ENCODE measurements at places on chromosomes 3 and 15. TPM values are rescaled to one million over a fixed set of nuclear protein-coding genes. Genes with fewer than 3 reads are reported as not detected.

The SKOR1 gene
- 1.1 TPM for total RNA-seq

The MYL3 gene
- 5.6 TPM for total RNA-seq

The CNTN6 gene
- not detected for total RNA-seq

The DPPA4 gene
- not detected for total RNA-seq

The STRIT1 gene
- not detected for total RNA-seq

The DAZL gene
- not detected for total RNA-seq

The HES1 gene
- total RNA-seq = 23.9 TPM

The KLF15 gene
- 55.1 TPM for total RNA-seq

The TEX9 gene
- total RNA-seq = 5.0 TPM

The SLC27A2 gene
- 11.4 TPM for total RNA-seq

The SLC7A14 gene
- under 0.01 TPM for total RNA-seq

The GRM7 gene
- 0.82 TPM for total RNA-seq

The SNAPC5 gene
- 26.0 TPM for total RNA-seq

The GPR27 gene
- 4.1 TPM for total RNA-seq

The FETUB gene
- total RNA-seq = not detected

The ACKR2 gene
- 2.6 TPM for total RNA-seq

The GOLGA6L4 gene
- total RNA-seq = 4.3 TPM

The NUP210 gene
- total RNA-seq = 4.0 TPM

The TGM4 gene
- not detected for total RNA-seq

The UTS2B gene
- total RNA-seq = 1.1 TPM

The SMARCC1 gene
- 32.8 TPM for total RNA-seq

The FBXW12 gene
- total RNA-seq = not detected

The NRROS gene
- 21.0 TPM for total RNA-seq

The AMIGO3 gene
- 1.9 TPM for total RNA-seq

The MEIS2 gene
- 40.2 TPM for total RNA-seq

The GPR87 gene
- total RNA-seq = not detected

The SERINC4 gene
- not detected for total RNA-seq

The ANKRD63 gene
- not detected for total RNA-seq

The BOC gene
- total RNA-seq = 103 TPM

The KBTBD13 gene
- not detected for total RNA-seq

The AHSG gene
- total RNA-seq = not detected

The MUC20 gene
- total RNA-seq = 7.3 TPM

The FBXO40 gene
- not detected for total RNA-seq

The GOLGA8O gene
- not detected for total RNA-seq

The MITF gene
- 39.0 TPM for total RNA-seq

The PIERCE2 gene
- 4.1 TPM for total RNA-seq

The LSMEM2 gene
- not detected for total RNA-seq

The GBE1 gene
- total RNA-seq = 140 TPM

The POLQ gene
- total RNA-seq = 0.19 TPM

The TCF12 gene
- 94.7 TPM for total RNA-seq

The GOLGA8G gene
- not detected for total RNA-seq

The DUOXA2 gene
- total RNA-seq = not detected

The CMSS1 gene
- total RNA-seq = 29.3 TPM

The RASA2 gene
- 16.4 TPM for total RNA-seq

The DPH6 gene
- total RNA-seq = 10.1 TPM

The FAM3D gene
- not detected for total RNA-seq

The VGLL3 gene
- 36.9 TPM for total RNA-seq

The MUSTN1 gene
- total RNA-seq = 6.8 TPM

The PLOD2 gene
- total RNA-seq = 35.3 TPM

The SLC51A gene
- total RNA-seq = not detected

The GPR171 gene
- total RNA-seq = 5.5 TPM

The CRYBG3 gene
- 43.2 TPM for total RNA-seq

The TMEM202 gene
- not detected for total RNA-seq

The ISL2 gene
- 1.1 TPM for total RNA-seq

The POTEB2 gene
- not detected for total RNA-seq

The MORC1 gene
- not detected for total RNA-seq

The PP2D1 gene
- not detected for total RNA-seq

The PIGZ gene
- 10.2 TPM for total RNA-seq

Measured in omental fat pad (tissue), 4 donors.